HuH-7 (cell line): ENCODE measurements at places on chromosomes 4 and X.

DNA sequence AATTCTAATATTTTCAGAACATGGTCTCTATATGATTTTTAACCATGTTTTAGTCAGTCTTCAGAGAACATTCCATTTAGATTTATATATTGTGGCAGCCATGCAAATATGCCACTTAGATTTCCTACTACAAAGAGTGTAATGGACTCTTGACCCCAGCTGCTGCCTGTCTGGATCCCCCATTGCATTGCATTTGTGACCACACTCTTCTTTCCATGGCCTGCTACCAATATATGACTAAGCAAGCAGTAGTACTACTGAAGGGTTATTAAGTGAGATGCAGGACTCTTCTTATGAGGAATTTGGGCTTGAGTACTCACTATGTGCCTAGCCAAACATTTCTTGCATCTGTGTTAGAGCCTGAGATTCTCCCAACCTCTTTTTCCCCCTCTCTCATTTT is 306.8 kb downstream of the PDHA2 start:
- DNase-seq, result no peak

- DNase-seq, result no peak
Observed at GRCh38 chr4:169345316-169345721, 74.6 kb upstream of the SH3RF1 start.

DNA sequence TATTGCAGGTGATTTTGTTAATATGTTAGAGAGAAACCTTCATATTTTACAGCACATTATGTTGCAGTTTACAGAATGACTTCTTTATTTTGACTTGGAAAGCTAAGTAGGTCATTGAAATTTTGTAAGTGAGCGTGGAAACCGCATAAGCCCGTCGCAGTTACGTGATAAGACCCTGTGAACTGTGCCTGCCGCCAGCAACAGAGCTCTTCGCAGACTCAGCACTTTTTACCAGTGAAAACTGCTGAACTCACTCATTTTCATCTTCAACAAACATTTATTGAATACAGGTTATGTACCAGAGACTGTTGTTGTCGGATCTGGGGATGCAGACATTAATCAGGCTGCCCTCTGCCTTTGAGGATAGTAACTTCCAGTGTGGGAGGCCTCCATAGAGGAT is 355.7 kb downstream of the HS3ST1 start:
- no peak for DNase-seq

DNA sequence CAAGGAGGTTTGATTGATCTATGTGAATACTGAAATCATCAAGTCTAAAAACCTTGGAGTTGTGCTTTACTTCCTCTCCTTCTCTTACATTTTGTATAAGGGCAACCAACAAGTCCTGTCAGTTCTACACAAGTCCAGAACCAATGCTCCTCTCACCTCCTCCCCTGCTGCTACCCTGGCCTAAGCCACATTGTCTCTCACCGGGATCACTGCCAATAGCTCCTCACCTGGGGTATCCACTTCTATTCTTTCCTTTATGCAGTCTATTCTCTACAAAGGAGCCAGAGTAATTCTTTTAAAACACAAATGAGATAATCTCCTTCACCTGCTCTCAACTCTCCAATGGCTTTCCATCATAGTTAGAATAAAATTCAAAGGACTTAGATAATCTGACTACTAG is 13.3 kb upstream of the ARHGEF6 start:
- no peak for DNase-seq

GRCh38 chr4:76706581-76706980 is 191.4 kb downstream of the SOWAHB start:
- DNase-seq, result no peak

DNA sequence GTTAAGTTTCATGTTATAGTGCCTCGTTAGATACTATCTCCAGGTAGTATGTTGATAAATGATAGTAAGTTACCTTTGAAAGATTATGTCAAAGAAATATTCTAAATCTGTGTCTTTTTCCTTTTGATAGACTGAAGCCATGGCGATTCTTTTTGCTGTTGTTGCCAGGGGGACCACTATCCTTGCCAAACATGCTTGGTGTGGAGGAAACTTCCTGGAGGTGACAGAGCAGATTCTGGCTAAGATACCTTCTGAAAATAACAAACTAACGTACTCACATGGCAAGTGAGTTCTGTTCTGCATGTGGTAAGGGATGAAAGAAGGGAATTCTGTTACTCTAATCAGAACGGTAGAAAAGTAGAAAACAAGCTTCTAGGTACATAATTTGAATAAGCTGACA is 8.2 kb downstream of the VAMP7 start:
- DNase-seq, result no peak

DNA sequence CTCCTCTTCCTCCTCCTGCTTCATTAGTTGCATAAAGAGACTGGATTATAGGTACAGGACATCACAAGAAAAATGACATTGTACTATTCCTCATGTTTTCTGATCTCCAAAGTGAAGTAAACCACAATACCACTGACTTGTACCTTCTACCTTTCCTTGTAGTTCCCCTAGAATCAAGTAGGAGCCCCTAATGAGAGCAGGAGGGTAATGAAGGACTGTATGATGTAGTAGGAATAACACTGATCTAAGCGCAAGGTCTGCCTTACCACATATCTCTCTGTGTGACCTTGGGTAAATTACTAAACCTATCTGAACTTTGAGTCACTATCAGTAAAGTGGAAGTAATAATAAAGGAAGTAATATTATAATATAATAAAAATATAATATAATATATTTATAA is 3.6 kb downstream of the VSIG4 start:
- no peak for DNase-seq
